Stimulated activated CD4-positive, alpha-beta T cell treated with anti-CD3 and anti-CD28 coated beads, Interleukin-1b, Interleukin-23, amount 100 ng/mL, for 1 hour (primary cell): ENCODE measurements at places on chromosomes 2 and 18.

DNA sequence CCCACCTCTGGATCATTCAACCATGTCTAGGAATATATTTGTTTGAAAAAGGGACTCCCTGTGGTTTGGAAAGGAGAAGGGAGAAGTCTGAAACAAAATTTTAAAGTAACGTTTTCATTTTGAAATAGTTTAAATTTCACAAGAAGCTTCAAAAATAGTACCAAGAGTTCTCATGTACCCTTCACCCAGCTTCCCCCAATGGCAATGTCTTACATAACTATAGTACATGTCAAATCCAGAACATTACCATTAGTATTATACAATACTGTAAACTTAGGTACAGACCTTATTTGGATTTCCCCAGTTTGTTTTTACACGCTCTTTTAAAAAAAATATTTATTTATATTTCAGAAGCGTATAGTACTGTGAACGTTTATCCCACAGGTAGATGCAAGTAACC, 4.0 kb upstream of the LYG2 start:
- no peak for DNase-seq

GRCh38 chr2:142294225-142294624, 163.4 kb upstream of the LRP1B start:
- DNase-seq = no peak

- no peak for DNase-seq
Measured at GRCh38 chr2:215654148-215654819, 218.4 kb upstream of the FN1 start.

- DNase-seq = no peak
Measured at GRCh38 chr2:8575038-8575833, 106.6 kb upstream of the ID2 start.

- DNase-seq = no peak
Measured at GRCh38 chr2:110960281-110960680, 160.4 kb upstream of the BCL2L11 start.

DNA sequence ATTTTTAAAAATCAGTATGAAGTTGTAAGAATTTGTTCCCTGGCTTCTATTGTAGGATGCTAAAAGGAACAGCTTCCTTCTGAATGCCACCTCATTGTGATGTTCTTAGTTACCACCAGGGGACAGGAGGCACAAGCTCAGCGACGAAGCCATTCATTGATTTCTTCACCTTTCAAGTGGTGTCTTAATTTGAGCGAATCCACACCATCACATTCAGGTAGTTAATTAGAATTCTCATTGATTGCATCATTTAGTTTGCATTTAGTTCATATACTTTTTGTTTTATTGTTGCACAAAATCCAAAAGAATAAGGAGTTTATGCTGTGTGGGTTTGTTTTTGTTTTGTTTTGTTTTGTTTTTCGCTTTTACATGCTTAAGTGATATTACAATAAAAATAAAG, 23.1 kb downstream of the CYP27C1 start:
- no peak for DNase-seq

DNA sequence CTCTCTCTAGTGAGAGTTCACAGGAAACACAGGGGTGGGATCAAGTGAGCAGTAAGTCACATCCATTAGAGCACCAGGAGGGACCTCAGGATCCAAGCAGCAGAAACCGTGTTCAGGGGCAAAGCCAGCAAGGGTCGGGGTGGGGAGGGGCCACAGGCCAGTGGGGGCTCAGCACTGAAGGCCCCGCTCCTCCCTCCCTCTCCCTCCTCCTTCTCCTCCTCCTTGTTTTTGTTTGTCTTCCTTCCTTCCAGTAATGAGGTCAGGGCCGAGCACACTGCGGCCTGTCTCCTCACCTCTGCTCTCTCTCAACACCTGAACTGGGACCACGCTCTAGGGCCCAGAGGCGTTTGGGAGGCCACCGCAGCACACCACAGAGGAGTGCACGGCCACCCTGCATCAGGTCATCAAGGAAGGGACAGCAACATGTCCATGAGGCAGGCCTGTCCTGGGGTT, 20.9 kb downstream of the MTERF4 start:
- DNase-seq = no peak

DNA sequence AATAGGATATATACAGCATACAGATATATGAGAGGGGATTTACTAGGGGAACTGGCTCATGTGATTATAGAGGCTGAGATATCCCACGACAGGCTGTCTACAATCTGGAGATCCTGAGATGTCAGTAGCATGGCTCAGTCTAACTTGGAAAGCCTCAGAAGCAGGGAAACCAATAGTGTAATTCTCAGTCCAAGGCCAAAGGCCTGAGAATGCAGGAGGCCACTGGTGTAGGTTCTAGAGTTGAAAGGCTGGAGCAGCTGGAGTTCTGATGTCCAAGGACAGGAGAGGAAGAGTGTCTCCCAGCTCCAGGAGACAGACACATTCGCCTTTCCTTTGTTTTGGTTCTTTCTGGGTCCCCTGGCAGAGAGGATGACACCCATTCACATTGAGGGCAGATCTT, 20.1 kb upstream of the CCBE1 start:
- no peak for DNase-seq

- DNase-seq = no peak
Measured at GRCh38 chr2:143697744-143698143, 568.5 kb downstream of the ARHGAP15 start.

- DNase-seq = no peak
Measured at GRCh38 chr2:120880381-120880780, 144.7 kb downstream of the GLI2 start.

GRCh38 chr2:158131919-158132566, 30.4 kb downstream of the UPP2 start:
- no peak for DNase-seq

DNA sequence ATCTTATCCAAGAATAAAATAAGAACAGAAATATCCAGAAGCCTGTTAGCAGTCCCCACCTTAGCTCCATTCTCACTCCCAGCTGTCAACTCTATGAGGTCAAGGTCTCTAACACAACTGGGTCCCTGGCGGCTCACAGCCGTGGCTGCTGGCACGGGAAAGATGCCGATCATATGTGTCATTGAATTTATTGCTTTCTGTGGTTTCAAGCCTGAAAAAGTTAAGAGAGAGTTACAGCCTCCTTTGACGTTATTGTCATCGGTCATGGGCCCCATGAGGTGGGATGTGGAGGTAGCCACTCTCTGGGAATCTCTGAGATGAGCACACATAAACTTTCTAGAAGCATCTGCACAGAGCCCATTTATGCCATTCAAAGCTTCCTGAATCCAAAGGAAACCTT, 28.7 kb upstream of the CABLES1 start:
- DNase-seq = no peak

DNA sequence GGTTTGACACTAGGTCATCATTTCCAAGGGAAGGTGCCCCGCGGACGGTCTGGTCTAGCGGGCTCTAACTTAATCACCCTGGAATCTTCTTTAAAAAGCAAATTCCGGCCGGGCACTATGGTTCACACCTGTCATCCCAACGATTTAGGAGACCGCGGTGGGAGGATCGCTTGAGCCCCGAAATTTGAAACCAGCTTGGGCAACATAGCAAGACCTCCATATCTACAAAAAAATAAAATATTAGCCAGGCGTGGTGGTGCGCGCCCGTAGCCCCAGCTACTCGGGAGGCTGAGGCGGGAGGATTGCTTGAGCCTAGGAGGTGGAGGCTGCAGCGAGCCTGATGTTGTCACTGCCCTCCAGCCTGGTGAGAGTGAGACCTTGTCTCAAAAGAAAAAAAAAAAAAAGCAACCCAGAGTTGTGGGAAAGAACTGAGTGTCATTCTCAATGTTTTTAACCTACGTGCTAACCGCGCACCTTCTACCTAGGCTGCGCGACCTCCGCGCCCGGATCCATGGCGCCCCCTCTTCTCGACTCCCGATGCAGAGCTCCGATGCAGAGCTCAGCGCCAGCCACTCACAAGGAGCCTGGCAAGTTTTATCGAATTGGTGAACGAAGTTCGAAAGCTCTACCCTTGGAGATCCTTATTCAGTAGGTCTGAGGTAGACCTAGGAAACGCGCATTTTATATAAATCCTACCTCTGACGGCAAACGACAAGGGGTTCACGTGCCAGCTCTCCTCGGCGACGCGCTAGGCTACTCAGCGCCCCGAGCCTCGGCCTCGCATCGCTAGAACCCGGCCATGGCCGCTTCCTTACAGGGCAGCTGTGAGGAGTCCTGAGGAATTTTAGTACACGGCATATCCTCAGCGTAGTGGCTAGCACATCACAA, 888 bp upstream of the TWSG1 start:
- no peak for DNase-seq

DNA sequence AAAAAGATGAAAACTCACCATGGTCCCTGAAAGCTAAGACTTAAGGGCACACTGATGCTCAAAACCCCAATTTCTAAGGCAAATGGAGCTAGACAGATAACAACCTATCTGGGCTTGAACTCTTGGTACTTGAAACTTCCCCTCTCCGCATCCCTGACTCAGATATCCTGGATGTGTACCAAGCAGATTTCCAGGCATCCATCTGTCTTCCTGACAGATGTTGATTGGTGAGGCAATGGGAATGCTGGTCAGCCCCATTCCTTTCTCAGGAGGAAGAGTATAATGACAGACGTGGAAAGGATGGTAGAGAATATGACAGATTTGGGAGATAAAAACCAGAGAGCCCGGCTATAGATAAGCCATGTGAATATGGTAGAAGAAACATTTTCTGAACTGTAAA, 69.2 kb downstream of the ADD2 start:
- no peak for DNase-seq

DNA sequence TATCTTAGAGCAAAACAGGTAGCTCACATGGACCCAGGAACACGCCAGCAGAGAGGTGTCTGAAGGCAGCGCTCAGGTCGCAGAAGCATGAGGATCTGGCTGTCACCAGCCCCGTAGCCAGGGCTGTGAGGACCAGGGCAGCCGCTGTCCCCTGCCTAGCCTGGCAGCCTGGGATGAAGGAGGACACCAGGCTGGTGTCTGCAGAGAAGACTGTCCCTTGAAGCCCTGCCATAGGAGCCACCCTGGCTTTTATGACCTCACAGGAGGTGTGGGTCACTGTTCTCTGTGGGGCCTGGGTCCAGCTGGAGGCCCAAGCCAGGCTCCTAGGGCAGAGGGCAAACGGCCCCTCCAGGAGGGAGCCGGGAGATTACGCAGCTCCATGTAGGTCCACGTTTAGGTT, at the start of gene SPATA3:
Gene SPATA3, plus strand, starts transcription at position 301 of the 400 bp plus-strand sequence. CDS start 113 bp downstream, outside the sequence.
- no peak for DNase-seq

- DNase-seq = no peak
Measured at GRCh38 chr2:238339814-238340213, 19.5 kb downstream of the TRAF3IP1 start.

GRCh38 chr2:62934517-62934916, 116.1 kb upstream of the OTX1 start:
- DNase-seq = no peak

DNA sequence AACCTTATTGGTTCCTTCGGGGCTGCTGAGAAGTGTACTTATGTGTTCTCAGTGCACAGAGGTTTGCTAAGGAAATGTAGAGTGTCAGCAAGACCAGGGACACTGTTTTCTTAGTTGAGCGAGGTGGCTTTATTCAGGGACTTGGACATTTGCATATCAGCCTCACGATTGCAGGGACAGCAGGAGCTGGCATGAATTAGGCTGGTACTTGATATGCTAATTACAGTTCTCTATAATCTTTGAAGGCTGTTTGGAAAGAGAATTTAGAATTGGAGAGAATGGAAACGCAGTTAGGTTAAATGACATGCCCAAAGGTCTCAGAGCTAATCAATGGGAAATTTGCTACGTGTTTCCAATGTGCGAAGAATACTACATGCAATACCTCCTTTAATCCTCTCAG, 18.7 kb upstream of the MTCL1 start:
- no peak for DNase-seq

DNA sequence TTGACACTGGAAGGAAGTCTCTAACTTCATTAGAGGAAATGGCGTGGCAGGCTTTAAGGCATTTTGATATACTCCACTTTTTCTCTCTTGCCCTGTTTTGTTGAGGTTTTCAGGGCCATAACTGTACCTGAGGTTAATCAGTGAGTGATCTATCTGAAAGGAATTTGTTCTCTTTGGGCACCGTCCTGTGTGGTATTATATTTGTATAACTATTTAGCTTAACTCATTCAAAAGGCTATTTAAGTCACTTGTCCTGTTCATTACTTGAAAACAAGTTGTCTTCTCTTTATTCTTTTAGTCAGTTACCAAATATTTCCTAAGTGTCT, 180.4 kb downstream of the NEDD4L start:
- DNase-seq = no peak

DNA sequence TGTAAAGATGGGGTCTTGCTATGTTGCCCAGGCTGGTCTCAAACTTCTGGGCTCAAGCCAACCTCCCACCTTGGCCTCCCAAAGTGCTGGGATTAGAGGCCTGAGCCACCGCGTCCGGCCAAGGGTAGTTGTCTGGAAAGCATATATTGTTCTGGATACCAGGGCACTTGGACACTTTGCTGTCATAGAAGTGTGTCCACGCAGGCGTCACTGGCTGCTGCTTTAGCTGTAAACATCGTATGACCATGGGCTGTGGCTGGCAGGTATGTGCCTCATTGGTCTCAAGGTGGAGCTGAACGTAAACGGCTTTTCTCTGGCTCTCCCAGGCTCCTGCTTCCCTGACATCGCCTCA, 3.2 kb upstream of the GPR35 start:
- DNase-seq = no peak

DNA sequence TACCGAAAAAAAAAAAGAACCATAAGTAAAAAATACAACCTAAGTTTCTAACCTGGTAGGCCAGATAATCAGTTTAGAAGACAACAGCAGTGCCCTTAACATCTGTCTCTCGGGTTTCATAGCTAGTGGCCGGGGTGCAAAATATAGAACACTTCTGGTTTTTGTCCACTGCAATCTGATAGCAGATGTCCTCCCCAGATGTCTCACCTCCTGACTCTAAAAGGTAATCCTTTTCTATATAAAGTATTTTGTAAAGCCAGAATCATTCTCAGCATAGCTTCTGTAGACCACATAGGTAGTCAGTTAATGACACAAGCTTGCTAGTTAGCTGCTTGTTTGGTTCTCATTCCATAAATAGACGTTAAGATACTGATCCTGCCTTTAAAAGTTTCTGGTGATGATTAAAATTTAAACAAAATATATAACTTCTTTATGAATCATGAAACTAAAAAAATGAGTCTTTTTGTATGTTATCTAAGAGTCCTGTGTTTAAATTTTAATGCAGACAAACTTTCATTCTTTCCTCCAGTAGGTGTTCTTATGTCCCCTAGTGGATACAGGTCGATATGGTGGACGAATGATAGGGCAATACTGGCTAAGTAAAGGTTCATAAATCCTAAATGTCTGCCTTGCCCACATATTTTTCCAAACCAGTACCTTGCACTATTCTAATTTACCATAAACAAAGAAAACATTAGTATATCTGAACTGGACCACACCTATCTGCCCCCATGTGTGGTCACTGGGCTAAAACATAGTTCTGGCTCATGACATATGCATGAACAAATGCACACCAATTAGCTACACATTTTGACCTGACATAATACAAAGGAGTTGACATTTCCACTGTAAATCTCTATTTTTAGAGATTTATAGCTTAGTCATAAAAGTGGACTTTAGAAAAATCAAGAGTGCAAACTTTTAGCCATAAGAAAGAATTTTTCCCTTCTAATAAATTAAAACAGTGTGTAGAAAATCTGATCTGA, 171.0 kb downstream of the SRBD1 start:
- no peak for DNase-seq

- DNase-seq = no peak
Measured at GRCh38 chr18:26772691-26773090, 92.8 kb downstream of the AQP4 start.
